ENCODE measurements at places on chromosomes 5 and 9. TPM values are rescaled to one million over a fixed set of nuclear protein-coding genes. Genes with fewer than 3 reads are reported as not detected.

The FOXD4L4 gene
- not detected for total RNA-seq

- DNase-seq = no peak
Observed at GRCh38 chr9:69429281-69429680, 104.3 kb downstream of the ENTREP1 start.

DNA sequence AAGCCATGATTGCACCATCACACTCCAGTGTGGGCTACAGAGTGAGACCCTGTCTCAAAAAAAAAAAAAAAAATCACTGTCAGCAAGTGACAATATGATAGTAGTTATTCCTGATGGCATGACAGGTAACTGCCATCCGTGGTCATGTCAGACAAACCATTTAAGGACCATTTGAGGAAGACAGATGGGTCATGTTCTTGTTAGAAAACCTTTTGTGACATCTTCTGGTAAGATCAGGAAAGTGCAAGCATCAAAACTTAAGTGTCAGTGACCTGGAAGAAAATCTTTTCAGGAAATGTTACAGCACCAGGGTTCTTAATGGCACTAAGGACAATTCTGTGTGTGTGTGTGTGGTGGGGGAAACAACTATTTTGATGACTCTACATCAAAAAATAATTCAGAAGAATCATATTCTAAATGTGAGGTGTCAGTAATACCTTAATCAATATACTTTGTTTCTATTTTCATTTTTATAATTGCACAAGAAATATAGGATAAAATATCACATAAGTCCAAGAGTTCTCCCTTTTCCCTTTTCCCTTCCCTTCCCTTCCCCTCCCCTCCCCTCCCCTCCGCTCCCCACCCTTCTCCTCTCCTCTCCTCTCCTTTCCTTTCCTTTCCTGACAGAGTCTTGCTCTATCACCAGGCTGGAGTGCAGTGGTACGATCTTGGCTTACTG, 17.8 kb downstream of the SLC38A9 start:
- DNase-seq = peak; percentile 65

- DNase-seq = no peak
Observed at GRCh38 chr9:21385131-21385670, at the start of gene IFNA2. TSS of gene IFNA2 (minus strand) at chr9:21385398. CDS start at chr9:21385329, 69 bp downstream.

GRCh38 chr9:128551657-128552152, 682 bp upstream of the SPTAN1 start:
- DNase-seq = no peak

GRCh38 chr9:93642961-93643360, 66.6 kb downstream of the PHF2 start:
- no peak for DNase-seq

The CTNNAL1 gene
- 17.8 TPM for total RNA-seq

The PROB1 gene
- total RNA-seq = 9.2 TPM

GRCh38 chr9:89619019-89619418, 14.2 kb downstream of the GADD45G start:
- no peak for DNase-seq

- peak; percentile 34 for DNase-seq
Observed at GRCh38 chr5:57225553-57225952, 51.7 kb downstream of the GPBP1 start.

GRCh38 chr9:93930070-93930469, 25.1 kb downstream of the BARX1 start:
- no peak for DNase-seq

DNA sequence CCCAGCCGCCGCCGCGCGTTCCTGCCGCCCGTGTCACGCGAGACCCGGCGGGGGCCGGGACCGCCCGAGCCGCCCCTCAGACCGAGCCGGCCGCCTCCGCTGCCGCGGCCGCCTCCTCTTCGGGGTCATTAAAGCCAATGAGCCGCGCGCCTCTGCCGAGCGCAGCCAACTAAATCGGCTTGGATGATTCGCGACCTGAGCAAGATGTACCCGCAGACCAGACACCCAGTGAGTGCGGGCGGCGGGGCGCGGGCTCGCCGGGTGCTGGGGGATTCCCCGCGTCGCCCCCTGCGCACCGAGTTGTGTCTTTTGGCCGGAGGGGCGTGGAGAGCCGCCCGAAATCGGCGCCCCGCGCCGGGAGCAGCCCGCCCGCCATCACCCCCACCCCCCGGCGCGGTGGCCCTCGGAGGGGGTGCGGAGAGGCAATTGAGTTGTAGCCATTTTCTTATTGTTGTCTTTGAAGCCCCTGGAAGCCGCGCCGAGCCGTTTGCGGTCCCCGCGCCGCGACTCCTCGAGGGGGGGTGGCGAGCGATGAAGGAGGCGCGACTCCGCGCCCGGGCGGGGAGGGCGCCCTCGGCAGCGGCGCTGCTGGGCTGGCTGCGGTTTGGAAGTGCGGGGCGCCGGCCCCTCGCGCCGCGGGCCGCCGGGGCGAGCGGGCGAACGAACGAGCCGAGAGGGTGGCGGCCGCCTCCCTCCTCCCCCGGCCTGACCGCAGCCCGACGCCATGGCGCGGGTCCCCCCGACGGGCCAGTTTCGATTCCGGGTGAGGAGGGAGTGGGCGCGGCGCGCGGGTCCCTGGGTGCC, 1.0 kb downstream of the TLE4 start:
- DNase-seq = peak; percentile 90

GRCh38 chr5:41252036-41252435, 38.7 kb upstream of the C6 start:
- DNase-seq = no peak

- DNase-seq = no peak
Observed at GRCh38 chr9:88998911-88999310, 7.6 kb downstream of the S1PR3 start.

- no peak for DNase-seq
Observed at GRCh38 chr5:155097995-155098394, 84.4 kb downstream of the KIF4B start.

The HACD4 gene
- total RNA-seq = 2.8 TPM

The STKLD1 gene
- total RNA-seq = 0.33 TPM

GRCh38 chr9:135788576-135789300, 86.8 kb downstream of the KCNT1 start:
- DNase-seq = no peak

GRCh38 chr5:180592176-180592575, 877 bp upstream of the SCGB3A1 start:
- no peak for DNase-seq

DNA sequence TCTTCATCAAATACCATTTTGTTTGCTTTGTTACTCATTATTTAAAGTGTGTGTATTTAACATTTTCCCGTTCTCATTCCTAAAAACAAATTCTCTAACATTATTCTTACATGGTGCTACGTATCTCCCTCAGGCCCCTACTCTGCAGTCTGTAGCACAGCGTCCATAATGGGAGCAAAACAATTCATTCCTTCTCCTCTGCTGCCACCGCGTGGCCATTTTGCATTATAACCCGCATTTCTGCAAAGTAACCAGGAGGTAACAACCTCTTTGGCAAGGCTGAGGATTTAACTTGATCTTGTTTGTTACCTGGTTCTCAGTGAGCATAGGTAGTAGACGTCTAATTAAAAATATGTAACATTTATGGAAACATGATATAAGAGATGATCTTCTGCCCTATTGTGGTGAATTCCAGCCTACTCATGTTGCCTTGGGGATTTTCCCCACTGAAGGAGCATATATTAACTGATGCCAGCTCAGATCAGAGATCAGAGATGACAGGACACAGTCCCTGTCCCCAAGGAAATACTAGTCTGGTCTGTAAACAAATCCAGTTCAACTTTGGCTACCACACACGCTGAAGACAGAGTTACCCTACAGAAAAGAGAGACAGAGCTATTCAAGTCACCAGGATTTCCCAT, 10.5 kb downstream of the OR1K1 start:
- peak; percentile 91 for DNase-seq

The ELOVL7 gene
- 1.1 TPM for total RNA-seq

The MRNIP gene
- 27.8 TPM for total RNA-seq

The GPRIN1 gene
- 3.7 TPM for total RNA-seq

DNA sequence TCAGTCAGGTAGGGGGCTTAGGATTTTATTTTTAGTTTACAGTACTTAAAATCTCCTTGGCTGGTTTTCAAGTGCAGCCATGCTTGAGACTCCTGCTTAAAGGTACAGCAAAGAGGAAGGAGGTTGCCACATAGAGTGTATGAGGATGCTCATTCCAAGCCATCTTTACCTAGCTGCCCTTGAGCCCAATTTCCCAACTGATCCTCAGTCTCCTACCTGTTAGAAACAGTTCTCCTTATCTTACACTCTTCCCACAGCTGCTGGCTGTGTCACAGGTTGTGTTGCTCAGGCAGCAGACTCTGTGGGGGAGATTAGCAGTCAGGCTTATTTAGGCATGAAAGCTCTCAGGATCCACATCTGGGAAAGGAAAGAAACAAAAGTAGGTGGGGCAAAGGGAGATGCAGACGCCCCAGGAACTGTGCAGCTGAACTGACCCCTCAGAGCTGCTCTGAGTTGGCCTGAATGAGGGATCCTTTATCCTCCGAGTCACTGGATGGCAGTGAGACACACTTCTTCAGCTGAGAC, 95.1 kb downstream of the NMUR2 start:
- no peak for DNase-seq

The GNA14 gene
- total RNA-seq = not detected

GRCh38 chr9:108550106-108550505, 305.7 kb downstream of the ACTL7B start:
- no peak for DNase-seq

GRCh38 chr9:76115396-76115795, 224.9 kb downstream of the PCSK5 start:
- DNase-seq = no peak

GRCh38 chr9:1962122-1962521, 53.0 kb upstream of the SMARCA2 start:
- no peak for DNase-seq

- DNase-seq = no peak
Observed at GRCh38 chr5:139075066-139076050, 122.8 kb downstream of the SIL1 start.

DNA sequence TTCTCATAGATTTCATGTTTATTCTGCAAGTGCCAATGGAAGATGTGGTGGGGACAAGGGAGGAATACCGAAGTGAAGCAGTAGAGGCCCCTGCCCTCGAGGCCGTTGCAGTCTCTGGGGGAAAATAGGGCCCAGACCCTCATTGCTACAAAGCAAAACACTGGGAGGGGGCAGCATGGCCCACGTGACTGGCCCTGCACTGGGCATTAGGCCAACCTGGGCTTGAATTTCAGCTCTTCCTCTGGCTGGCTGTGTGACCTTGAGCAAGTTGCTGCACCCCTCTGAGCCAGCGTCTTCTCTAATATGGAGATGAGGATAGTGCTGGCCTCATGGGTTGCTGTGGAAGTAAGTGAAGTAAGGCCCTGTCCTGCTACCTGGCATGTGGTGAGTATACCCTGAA, 709 bp upstream of the SYNPO start:
- DNase-seq = no peak

The CER1 gene
- not detected for total RNA-seq

The CCDC112 gene
- 0.31 TPM for total RNA-seq

DNA sequence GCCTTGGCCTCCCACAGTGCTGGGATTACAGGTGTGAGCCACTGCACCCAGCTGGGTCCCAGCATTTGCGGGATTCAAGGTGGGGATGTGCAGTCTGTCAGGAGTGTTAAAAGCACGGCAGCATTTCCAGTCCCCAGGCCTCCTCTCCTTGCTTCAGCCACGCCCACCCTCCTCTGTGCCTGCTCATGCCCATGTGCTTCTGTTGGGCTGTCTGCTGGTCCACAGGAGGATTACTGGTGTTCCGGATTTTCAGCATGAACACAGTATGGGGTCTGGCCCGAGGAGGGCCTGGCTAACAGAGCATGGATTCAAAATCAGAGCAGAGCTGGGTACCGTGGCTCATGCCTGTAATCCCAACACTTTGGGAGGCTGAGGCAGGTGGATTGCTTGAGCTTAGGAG, 5.5 kb downstream of the ARRDC1 start:
- DNase-seq = no peak

The ANXA2R gene
- total RNA-seq = 1.1 TPM

- no peak for DNase-seq
Observed at GRCh38 chr5:180098991-180099732, 27.6 kb upstream of the RNF130 start.

GRCh38 chr9:108168236-108168850, 678.8 kb upstream of the KLF4 start:
- DNase-seq = no peak

The BARHL1 gene
- not detected for total RNA-seq

GRCh38 chr5:53397845-53398244, 82.6 kb upstream of the FST start:
- DNase-seq = no peak

- DNase-seq = no peak
Observed at GRCh38 chr5:169810524-169810923, 169.8 kb downstream of the INSYN2B start.

GRCh38 chr5:142959683-142960657, 189.8 kb downstream of the ARHGAP26 start:
- no peak for DNase-seq

- DNase-seq = no peak
Observed at GRCh38 chr9:97160255-97160654, 121.3 kb upstream of the CTSV start.

DNA sequence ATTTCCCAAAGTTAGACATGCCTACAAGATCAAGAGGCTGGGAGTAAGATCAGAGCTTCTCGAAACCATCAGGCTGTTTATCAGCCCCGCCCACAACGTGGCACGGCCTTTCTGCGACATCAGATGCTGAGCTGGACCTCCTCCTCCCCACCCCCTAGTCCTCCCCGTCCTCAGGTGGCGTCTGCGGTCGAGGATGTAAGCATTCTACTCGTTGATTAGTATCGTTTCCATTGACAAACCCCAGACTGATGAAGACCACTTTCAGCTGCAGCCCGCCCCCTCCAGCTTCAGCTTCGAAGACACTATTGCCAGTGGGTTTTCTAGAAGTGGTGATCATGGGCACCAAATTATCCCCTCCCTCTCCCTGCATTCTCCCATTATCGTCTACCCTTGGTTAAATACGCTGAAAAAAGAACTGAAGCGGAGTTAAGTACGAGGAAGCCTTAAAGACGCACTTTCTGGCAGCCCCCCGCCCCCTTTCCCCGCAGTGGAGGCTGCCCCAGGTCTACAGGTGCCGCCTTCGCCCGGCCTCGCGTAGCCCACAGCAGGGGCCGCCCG, 1.1 kb downstream of the PPIC start:
- no peak for DNase-seq

GRCh38 chr5:33549982-33550567, 109.3 kb downstream of the TARS1 start:
- no peak for DNase-seq

DNA sequence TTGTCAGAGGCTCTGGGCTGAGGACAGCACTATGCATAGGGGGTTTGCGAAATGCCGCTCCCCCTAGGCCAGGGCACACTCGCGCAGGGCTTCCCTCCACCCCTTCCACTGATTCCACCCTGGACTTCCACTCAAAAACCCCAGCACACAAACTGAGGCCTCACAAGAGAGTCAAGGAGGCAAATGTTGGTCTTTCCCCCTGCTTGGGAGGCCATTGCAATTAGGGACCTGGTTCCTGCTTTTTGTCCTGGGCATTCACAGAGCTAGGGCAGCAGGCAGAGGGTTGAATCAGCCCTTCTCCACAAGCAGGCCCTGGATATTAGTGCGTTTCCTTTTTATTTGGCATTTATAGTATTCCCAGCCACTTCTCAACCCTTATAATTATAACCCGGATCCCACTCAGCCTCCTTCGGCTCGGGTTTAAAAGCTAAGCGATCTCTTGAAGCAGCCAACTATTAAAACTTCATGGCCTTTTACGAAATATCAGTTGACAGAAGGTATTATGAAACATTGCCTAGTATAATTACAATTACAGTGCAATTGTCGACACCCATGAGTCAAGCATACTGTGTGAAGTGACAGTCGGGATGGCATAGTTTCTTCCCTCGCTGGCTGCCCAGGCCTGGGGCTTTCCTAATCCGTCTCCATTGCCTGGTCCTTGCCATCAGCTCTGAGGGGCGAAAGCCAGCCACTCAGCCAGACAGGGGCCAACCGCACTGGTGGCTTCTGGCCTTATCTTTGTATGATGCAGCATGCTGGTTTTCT, 285.5 kb upstream of the MAP3K1 start:
- no peak for DNase-seq

Measured in activated CD4-positive, alpha-beta T cell treated with anti-CD3 and anti-CD28 coated beads, Interleukin-2, amount 10 ng/mL, durations not matched to agents 24 days and 14 days (primary cell).